Fibroblast of pulmonary artery (primary cell): ENCODE measurements at places on chromosomes 12 and 14.

GRCh38 chr14:64201296-64201695 is 92.9 kb downstream of the ESR2 start:
- DNase-seq = no peak

DNA sequence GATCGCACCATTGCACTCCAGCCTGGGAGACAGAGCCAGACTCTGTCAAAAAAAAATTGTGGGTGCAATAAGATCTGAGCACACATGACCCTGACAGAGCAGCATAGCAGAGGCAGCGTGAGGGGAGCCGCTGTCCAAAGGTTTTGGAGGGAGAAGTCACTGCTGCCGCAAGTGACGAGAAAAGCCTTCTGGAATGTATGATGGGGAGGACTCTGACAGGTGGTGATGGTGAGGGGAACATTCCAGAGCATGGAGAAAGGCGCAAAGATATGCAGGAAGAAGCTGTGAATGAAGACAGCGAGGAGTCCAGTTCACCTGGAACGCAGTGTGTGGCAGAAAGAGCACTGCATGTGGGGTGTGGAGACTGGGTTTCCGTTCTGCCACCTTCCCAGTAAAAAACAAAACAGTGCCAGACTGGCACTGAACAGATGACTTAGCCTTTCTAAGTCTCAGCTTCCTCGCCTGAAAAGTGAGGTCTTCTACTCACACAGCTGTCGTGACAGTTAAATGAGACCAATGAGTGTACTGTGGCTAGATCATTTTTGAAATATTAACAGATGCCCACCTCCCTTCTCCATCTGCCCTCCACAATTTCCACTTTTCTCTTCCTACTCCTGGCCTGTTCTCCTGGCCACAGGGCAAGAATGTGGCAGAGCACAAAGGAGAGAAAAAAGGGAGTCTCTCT is 53.4 kb upstream of the PTHLH start:
- DNase-seq = no peak

DNA sequence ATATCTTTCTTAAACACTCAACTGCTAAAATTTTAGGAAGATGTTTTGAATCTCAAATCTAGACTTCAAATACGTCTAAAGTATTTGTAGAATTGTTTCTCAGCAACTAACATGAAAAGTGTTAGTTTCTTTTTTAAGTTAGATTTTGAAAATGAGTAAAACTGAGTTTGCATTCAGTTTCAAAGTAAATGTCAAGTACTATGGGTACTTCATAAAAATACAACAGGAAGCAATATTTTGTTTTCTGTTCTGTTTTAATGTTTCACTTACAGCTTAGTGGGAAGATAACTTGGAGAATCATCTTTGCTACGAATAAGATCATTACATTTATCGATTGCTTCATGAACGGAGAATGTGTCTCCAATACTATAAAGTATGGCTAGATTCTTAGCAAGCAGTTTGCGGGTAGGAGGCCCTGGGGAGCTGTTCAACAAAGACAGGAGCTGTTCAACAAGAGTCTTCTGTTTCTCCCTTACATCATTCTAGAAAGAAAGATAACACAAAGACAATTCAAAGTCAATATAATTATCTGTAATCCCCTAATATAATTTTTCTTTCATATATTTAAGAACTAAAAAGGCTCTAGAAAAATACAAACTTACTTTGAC is 20.2 kb downstream of the HEATR5A start:
- DNase-seq = no peak

- peak; percentile 35 for DNase-seq
Observed at GRCh38 chr12:102740141-102740955, 176.7 kb downstream of the PAH start.

- DNase-seq = no peak
Observed at GRCh38 chr12:25131270-25131669, 63.7 kb downstream of the DNAI7 start.

DNA sequence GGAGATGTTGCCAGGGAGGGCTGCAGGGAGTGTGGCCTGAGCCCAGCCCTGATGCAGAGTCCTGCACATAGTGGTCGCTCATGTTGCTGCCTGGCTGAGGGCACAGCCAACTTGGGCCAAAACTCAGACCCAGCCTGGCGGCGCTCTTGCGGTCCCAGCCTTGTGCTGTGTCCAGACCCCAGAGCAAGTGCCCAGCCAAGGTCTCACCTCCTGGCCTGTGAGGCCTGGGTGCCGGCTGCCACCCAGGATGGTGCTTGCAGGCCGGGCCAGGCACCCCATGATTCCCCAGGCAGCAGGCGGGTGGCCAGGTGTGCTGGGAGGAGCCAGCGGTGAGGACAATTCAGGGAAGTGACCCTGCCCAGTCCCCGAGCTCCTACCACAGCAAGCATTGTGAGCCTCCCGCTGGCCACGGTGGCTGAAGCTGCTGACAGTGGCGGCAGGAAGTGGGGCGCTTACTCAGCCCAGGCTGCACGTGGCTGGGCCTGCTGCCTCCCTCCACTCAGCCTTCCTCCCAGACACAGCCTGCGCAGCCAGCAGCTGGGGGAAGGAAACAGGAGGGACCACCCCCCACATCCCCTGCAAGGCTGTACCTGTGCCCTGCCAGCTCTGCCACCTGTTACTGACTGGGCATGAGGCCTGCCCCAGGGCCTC is 17.7 kb upstream of the PGF start:
- DNase-seq = peak; percentile 47

GRCh38 chr12:68157380-68157779 is 2.2 kb downstream of the IFNG start:
- no peak for DNase-seq

DNA sequence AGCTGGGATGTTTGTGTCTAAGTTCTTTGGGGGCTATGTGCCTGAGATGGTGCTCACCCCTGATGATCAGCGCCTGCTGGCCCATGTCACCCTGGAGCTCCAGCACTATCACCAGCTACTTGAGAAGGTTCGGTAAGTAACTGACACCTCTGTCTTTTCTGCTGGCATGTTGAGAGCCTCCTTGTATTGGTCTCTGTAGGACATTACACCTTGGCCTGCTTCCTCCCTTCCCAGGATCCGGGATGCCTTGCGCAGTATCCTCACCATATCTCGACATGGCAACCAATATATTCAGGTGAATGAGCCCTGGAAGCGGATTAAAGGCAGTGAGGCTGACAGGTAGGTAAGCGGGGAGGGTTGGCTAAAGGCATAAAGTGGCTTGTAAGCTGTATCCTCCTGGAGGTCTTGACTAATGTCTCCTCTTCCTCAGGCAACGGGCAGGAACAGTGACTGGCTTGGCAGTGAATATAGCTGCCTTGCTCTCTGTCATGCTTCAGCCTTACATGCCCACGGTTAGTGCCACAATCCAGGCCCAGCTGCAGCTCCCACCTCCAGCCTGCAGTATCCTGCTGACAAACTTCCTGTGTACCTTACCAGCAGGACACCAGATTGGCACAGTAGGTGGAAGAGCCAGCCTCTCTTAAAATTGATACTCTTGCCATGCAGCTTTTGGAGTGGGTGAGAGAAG is 5.5 kb downstream of the DDIT3 start:
- DNase-seq = no peak

GRCh38 chr12:119153477-119154434 is 25.0 kb upstream of the HSPB8 start:
- peak; percentile 40 for DNase-seq

- DNase-seq = peak; percentile 89
Observed at GRCh38 chr12:32455607-32456071, 56.3 kb downstream of the FGD4 start.

GRCh38 chr14:75188520-75189268 is 12.3 kb upstream of the TMED10 start:
- no peak for DNase-seq

- no peak for DNase-seq
Observed at GRCh38 chr12:89363084-89363483, 10.8 kb upstream of the DUSP6 start.

- no peak for DNase-seq
Observed at GRCh38 chr12:120800665-120801064, 75.0 kb downstream of the ACADS start.

- no peak for DNase-seq
Observed at GRCh38 chr14:76975051-76975450, 53.5 kb downstream of the IRF2BPL start.

GRCh38 chr12:53599579-53599978 is 26.6 kb downstream of the ATF7 start:
- DNase-seq = no peak

- no peak for DNase-seq
Observed at GRCh38 chr14:54639611-54640010, 72.7 kb downstream of the SAMD4A start.

- no peak for DNase-seq
Observed at GRCh38 chr14:55946231-55946630, 172.0 kb upstream of the PELI2 start.

- peak; percentile 82 for DNase-seq
Observed at GRCh38 chr14:103808403-103809001, 38.9 kb downstream of the PPP1R13B start.

DNA sequence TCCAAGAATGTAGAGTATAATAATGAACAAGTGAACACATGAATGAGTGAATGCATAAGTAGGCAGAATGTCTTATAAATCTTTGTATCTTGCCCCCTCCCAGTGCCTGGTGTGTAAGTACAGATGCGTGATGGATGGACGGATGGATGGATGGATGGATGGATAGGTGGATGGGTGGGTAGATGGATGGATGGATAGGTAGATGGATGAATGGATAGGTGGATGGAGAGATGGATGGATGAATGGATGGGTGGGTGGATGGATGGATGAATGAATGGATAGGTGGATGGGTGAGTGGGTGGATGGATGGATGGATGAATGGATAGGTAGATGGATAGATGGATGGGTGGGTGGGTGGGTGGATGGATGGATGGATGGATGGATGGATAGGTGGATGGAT is 74.4 kb downstream of the CLMN start:
- no peak for DNase-seq

DNA sequence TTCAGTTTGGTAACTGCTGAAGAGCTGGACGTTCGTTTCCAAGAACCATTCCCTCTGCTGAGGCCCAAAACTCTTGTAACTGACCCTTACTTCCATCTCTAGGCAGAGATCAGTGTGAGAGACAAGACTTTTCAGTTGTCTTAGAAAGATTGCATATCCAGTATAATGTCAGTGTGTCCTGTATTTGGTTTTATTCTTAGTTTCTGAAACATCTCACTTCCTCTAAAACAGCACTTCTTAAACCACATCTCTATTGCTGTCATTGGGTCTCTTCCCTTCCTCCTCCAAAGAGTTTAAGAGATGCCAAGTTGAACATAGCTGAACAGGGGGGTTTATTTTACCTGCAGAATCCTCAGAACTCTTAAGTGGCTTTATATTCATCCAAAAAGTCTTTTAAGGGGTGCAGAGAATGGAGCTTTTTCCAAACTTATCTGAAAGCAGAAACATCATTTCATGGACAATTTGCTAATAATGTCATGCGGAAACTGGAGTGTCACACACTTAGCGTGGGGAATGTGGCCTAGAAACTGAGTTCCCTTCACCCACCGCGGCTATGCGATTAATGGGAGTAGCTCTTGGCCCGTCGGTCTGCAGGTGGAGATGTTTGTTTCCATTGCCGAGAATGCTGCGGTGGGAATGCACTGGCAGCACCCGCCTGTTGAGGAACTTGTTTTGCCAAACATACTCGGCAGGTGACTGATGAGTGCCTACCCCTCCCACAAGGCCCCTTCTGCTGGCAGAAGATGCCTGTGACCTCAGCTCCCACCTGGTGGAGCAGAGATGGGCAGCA is 148.2 kb downstream of the ADGRD1 start:
- no peak for DNase-seq

- DNase-seq = no peak
Observed at GRCh38 chr14:100677152-100677551, 49.5 kb upstream of the DLK1 start.

DNA sequence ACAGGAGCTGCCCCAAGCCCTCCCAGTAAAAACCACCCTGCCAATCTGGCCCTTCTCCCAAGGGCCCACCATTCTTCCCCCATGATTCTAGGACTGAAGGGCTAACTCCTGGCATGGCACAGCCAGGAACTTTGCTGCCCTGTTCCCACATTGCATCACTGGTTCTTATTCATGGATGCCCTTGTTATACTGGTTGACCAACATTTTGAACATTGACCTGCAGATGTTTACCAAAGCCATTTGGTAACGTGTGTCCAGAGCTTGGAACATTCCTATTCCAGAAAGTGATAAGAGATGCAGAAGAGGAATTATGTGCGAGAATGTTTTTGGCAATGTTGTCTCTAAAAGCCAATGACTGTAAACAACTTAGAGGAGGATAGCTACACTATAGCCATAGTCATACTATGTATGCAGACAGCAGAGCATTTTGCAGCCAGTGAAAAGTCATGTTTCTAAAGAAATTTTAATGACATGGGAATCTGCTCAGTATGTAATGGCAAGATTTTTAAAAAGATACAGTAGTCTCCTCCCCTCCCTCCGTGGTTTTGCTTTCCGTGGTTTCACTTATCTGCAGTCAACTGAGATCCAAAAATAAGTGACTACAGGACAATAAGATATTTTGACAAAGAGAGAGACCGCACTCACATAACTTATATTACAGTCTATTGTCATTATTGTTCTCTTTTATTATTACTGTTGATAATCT is 108.8 kb downstream of the DAAM1 start:
- peak; percentile 53 for DNase-seq

GRCh38 chr12:47722136-47722834 is 3.0 kb downstream of the ENDOU start:
- DNase-seq = no peak

DNA sequence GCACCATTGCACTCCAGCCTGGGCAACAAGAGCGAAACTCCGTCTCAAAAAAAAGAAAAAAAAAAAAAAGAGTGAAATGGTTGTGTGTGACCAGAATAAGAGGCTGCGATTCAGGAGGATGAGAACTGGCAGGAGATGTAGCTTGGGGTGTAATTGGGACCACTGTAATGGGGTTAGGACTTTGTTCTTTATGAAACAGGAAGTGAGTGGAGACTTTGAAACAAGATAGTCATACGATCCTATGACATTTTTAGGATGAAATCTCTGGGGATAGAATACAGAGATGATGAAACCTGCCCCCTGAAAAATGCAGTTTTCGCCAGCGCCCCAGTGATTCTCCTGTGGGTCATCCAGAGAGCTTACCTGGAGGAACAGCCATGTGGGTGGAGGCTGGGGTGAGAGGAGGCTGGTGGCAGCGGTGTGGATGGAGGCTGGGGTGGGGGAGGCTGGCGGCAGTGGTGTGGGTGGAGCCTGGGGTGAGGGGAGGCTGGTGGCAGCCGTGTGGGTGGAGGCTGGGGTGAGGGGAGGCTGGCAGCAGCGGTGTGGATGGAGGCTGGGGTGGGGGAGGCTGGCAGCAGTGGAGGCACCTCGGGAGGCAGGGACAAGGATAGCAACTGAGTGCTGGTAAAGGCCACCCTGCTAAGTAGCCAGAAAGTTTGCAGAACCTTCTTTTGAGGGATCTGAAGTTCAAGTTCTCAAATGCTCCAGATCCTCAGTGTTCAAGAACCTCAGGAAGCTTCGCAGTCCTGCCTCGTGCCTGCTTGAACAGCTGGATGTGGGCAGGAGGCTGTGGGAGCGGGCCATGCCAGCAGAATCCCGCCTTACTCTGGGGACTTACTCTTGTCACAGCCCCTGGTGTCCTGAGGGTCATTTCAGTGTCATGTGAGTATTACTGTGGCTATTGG is 20.2 kb downstream of the FBXL14 start:
- DNase-seq = no peak

DNA sequence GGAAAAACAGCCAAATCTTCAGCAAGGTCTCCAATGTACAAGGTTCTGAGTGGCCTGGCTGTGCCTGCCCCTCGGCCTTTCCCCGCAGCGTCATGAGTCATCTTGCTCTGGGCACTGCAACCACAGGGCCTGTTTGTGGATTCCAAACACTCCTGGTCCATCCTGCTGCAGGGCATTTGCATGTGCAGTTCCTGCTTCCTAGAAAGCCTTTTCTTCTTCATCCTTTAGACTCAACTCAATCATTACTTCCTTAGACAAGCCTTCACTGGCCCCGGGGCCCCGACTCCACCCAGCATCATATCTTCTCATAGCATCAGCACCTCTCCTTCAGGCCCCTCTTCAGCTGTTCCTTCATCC is 101.8 kb upstream of the EGLN3 start:
- peak; percentile 53 for DNase-seq

GRCh38 chr12:6936636-6937480 is 6.8 kb upstream of the RNU7-1 start:
- DNase-seq = no peak
